AG08396 (cell line): ENCODE measurements at places on chromosomes 1 and 21.

GRCh38 chr1:183968386-183968785 is 69.1 kb downstream of the COLGALT2 start:
- no peak for DNase-seq

DNA sequence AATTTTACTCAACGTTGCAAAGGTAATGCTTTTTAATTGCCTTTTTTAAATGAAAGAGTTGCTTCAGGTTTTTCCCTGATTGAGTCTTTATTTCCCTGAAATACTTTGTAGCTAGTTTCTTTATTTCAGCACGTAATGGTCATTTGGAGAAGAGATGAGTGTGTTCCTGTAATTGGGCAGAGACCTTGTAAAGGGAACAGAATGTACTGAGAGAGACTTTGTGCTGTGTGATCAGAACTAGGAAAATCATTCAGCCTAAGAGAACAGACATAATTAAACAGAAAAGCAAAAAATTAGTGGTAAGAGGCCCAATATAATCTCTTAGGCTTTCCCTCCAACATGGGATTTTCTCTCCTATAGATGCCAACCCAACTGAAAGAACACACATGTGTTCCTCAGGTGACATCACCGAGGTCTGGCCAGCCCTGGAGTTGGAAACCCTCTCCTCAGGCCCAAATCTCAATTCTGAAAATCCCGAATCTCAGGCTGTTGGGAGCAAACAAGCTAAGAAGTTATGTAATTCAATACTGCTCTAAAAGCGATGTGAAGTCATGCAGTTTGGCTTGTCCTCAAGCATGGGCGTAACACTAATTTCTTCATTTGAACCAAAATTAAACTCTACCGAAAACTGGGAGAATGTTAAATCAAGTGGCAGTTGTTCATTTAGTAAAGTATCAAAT is 102.0 kb downstream of the TGFB2 start:
- no peak for DNase-seq

DNA sequence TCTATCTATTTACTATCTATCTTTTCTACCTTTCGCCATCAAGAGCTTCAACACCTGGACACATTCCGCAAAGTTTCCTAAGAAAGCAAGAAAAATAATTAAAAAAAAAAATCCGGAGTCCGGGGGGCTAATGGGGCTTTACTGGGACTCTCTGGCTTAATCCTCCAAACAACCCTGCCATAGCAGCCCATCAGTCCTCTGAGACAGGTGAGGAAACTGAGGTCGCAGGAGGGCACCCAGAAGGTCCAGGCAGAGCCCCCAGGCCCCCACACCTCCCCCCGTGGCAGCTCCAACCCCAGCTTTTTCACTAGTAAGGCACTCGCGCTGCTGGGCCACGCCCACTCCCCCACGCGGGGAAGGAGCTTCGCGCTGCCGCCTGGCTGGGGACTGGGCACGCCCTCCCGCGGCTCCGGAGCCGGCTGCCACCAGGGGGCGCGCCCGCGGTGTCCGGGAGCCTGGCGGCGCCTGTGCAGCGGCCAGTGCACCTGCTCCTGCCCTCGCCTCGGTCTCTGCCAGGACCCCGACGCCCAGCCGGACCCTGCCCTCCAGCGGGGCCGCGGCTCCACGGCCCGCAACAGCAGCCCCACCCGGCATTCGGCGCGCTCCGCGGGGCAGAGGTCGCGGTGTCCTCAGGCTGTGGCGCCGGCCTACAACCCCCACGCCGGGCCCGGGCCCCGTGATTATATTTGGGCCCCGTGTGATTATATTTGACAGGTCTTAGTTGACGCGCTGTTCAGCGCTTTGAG is 54.1 kb upstream of the SAMD11 start:
- peak; percentile 83 for DNase-seq

- DNase-seq = no peak
Measured at GRCh38 chr1:244406337-244406736, 45.4 kb downstream of the ADSS2 start.

GRCh38 chr1:198205016-198205684 is 48.4 kb downstream of the NEK7 start:
- no peak for DNase-seq

DNA sequence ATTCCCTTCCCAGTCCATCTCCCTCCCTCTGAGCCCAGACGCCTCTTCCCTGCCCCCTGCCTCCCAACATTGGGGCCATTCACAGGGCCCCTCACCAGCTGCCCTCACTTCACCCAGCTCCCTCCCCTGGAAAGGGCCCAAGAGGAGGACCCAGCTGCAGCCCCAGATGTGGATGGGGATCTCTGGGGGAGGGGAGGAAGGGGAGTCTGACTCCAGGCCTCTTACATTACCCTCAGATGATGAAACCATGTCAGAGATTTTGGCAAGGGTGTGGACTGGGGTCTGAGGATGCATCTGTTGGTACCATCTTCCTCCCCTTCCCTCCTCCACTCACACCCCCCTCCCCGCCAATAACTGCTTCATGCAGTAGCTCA is 1.1 kb upstream of the KIF21B start:
- DNase-seq = no peak

- DNase-seq = no peak
Measured at GRCh38 chr1:62727656-62728407, 39.6 kb upstream of the DOCK7 start.
